Kidney epithelial cell (primary cell): ENCODE measurements at places on chromosomes 2 and 18.
A peak's percentile ranks its signal among the peaks of the same experiment; 100 is the strongest.

- DNase-seq: no peak
Observed at GRCh38 chr2:200360364-200360763, 53.9 kb downstream of the SPATS2L start.

GRCh38 chr2:9382604-9383235 lies 40.6 kb downstream of the ITGB1BP1 start:
- no peak for DNase-seq

DNA sequence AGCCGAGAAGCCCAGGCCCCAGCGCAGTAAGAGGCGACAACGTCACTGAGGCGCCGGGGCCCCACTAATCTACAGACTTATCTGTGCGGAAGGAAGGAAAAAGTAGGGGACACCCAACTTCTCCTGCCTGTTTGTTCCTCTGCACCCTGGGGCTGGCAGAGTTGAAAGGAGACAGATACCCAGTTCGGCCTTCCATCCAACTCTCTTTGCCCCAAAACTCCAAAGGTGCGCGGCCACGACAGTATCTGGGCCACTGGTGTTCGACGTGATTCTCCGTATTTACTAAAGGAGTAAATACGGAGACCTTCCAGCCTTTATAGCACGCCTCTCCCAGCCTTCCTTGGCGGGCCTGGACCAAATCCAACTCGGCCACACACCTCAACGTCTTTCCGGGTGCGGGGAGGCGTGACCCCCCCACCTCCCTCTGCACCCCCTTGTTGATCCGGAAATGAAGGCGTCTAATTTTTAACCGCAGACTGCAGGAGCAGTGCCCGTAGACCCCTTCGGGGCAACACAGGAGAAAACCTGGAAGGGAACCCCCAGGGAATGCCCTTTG lies 1.6 kb downstream of the SMAD7 start:
- DNase-seq: no peak

GRCh38 chr2:197292619-197293018 lies 18.0 kb downstream of the ANKRD44 start:
- DNase-seq: no peak

GRCh38 chr2:128477891-128478290 lies 159.2 kb upstream of the HS6ST1 start:
- no peak for DNase-seq

- no peak for DNase-seq
Observed at GRCh38 chr18:10164271-10165071, 250.7 kb downstream of the VAPA start.

GRCh38 chr2:30184035-30184434 lies 37.2 kb downstream of the YPEL5 start:
- DNase-seq: no peak

DNA sequence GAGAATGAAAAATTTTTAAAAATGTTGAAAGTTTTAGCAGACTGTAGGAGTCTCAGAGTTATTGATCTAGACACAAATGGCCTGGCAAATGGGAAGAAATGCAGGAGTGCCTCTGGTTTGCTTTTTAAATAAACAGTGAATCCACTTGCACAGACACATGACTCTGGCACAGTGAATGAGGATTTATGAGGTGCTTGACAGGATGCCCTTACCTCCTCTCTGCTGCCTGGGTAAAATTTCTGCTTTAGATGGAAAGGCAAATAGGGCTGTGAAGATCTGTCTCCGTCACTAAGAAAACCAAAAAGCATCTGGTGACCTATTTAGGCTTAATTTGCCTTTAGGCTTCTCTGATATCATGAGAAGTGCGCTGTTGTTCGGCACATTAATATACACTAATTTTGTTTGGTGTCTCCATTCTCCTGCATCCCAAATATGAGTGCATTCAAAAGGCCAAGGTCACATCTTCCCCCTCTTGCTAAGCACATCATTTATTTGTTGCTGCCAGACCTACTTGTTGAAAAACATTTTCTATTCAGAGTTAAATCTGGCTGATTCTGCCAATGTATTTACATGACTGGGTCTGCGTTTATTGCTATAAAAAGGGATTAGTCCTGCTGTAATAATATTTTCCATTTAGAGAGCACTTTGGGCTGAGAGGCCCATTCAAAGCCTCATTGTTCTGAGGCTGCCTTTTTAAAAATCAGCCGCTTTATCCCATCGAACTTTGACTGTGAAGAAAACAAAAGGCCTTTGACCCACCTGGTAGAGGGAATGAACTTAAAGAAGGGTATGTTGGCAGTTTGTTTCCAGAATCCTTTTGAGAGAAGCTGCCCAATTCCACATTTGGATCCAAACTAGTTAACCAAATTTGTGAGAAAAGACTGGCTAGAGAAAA lies 94.9 kb downstream of the RNF152 start:
- DNase-seq: no peak

DNA sequence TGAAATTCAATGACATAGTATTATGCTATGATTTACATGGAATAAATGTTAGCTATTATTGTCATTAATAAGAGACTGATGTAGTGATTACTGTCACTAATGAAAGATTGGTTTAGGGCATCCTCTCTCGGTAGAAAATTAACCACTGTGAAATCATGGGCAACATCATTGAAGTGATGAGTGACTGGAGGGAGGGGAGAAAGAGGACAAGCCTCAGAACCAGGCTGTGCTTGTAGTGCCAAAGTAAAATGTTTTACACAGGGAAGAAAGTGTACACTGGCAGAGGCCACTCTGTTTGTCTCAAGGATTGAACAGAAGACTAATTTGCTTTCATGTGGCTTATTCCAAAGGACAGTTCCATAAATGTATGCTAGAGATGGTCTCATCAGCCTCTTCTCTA lies 456.2 kb upstream of the TCF4 start:
- DNase-seq: no peak

- peak; percentile 50 for DNase-seq
Observed at GRCh38 chr18:73283788-73284187, 416.0 kb upstream of the NETO1 start.

GRCh38 chr2:83420993-83421392 lies 1038.1 kb downstream of the SUCLG1 start:
- DNase-seq: no peak

- no peak for DNase-seq
Observed at GRCh38 chr2:108927405-108927804, 61.6 kb downstream of the EDAR start.

- peak; percentile 67 for DNase-seq
Observed at GRCh38 chr2:8656160-8656641, 25.7 kb upstream of the ID2 start.

DNA sequence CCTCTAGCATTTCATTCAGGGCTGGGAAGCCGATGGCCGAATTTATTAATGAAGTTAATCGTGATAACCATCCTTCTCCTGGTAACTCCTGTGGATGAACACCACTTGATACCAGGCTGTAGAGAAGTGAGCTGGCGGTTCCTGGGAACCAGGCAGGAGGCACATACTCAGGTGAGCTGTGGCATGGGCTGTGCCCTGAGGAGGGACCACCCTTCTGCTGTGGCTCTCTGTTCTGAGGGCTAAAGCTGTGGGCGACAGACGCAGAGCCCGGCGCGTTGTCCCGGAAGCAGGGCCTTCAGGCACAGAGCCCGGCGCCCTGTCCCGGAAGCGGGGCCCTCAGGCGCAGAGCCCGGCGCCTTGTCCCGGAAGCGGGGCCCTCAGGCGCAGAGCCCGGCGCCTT lies 462.3 kb upstream of the SALL3 start:
- no peak for DNase-seq

DNA sequence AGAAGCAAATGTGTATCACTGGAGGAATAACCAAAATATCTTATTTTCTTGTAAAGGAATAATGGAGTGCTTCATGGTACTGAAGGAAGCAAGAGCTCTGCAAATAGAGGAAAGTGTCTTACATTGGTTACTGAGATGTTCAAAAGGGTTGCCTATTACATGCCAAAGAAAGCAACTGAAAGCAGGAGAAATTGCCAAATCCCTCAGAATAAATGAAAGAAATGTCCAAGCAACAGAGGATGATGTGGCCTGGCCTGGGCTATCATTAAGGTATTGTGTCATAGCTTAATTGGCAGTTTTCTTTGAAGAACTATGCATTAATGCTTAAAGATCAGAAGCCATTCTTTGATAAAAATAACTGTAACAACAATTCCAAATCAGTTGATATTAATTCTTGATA lies 173.7 kb downstream of the RAB3GAP1 start:
- DNase-seq: no peak

- DNase-seq: no peak
Observed at GRCh38 chr2:127515383-127515915, 10.8 kb downstream of the IWS1 start.

- DNase-seq: no peak
Observed at GRCh38 chr2:205047273-205047839, 502.1 kb downstream of the PARD3B start.

DNA sequence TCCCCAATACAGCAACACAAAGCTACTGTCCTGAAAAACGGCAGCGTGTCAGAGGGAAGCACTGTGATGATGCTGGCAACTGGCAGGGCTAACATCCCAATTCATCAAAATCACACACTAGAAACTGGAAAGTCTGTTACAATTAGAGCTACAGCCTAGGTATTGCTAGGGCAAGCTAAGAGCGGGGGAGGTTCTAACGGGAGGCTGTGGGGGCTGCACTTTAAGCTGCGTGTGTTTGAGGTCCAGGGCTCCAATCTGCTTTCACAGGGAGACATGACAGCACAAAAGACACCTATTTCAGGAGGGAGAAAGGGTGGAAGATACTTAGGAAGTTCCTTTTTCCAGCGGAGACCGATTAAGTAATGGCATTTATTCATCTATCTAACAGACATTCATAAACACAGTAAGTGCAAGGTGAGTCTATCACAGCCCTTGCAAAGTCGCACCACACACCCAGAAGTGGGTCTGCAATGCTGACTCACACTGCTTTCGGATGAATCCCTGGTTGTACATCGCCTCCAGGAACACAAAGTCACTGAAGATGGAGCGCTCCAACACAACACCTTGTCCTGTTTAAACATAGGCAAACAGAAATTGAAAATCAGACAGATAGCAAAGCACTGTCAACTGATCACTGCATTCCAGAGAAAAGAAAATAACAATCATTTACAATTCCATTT lies 6.9 kb downstream of the NDUFA10 start:
- no peak for DNase-seq

DNA sequence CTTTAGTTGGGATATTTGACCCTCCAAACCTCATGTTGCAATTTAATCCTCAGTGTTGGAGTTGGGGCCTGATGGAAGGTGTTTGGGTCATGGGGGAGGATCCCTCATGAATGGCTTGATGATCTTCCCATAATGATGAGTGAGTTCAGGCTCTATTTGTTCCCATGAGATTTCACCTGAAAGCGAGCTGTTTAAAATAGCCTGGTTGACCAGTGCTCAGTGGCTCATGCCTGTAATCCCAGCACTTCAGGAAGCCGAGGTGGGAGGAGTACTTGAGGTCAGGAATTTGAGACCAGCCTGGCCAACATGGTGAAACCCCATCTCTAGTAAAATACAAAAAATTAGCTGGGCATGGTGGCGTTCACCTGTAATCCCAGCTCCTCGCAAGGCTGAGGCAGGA lies 14.9 kb upstream of the PSME4 start:
- no peak for DNase-seq

DNA sequence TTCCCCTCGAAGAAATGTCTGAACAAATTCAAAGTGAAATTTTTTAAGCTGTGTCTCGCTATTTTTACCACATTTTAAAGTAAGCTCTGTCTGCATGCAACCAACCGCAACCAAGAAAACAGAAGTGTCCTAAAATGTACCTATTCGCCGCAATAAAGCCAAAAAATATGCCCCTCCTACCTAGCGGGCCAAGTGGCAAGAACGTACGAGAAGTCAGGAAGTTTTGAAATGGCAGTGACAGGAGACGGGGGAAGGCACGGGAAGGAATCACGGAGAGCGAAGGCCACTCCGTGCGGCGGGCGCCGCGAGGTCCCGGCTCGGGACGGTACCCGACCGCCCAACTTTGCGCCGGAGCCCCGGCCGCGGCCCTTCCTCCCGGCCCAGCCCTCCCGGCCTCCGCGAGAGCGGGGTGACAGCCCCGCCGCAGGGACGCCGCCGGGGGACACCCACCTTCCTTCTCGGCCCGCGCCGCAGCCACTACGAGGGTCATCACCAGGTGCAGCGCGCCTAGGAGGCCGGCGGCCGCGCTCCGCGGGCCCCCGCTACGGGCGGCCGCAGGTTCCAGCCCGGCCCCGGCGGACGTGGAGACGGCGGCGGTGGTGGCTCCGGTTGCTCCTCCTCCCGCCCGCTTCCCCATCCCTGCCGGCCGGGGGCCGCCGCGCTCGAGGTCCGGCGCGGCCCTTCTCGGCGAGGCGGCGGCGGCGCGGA lies 568 bp downstream of the TMEM131 start:
- DNase-seq: no peak

GRCh38 chr2:201966691-201967438 lies 66.8 kb upstream of the FZD7 start:
- DNase-seq: no peak

DNA sequence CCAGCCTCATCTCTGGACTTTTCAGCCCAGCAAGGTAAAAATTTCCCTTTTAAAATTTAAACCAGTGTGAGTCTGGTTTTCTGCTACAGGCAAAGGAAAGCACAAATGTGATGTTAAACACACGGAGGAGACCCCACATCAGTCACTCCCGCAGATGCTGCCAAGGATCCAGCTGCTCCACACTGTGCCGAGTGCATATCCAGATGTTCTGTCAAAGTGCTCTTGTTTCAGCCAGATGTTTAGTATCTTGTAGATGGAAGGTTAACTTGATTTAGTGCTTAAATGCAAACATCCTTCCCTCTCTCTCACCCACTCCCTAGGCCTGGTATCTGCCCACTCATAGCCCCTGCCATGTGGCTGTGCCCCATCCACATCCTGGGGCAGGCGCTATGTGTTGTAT lies 15.8 kb upstream of the ATOH8 start:
- DNase-seq: no peak

- no peak for DNase-seq
Observed at GRCh38 chr2:134438371-134438770, 184.5 kb downstream of the MGAT5 start.

GRCh38 chr2:68185541-68186164 lies 28.0 kb downstream of the PNO1 start:
- no peak for DNase-seq

- no peak for DNase-seq
Observed at GRCh38 chr2:215320102-215320501, 8.2 kb downstream of the ATIC start.

DNA sequence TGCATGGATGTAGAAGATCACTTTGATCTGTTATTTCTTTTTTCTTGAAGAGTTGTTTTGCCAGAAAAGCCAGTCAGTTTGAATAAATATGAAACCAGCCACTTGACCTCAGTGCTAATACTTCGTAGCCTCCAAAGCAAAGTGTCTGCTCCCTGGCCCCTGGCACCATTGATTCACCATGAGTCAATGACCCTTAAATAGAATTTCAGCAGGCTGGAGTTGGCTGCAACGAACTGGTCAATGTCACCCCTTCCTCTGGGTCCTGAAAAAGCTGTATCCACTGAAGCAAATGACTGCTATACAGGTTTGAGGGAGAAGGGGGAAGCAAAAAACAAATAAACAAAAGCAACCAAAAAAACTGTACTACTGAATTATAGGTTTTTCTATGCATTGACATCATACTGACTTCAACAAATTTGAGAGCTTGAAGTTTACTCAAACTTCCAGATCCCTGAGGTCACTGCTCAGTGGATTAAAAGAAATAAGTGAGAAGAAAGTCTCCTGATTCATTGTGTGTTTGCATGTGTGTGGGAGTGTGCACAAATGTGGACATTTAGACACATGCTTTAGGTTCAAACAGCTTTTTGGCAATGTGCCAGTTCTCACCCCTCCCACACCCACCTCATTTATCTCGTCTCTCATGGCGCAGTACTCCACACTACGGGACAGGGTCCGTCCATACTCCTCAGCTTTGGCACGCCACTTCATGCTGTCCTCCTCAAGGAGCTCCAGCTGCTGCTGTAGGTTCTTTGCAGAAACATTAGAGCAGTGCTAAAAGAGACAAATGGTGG lies 58.1 kb upstream of the TTN start:
- no peak for DNase-seq
